ENCODE measurements at places on chromosomes 4 and X. TPM values are rescaled to one million over a fixed set of nuclear protein-coding genes. Genes with fewer than 3 reads are reported as not detected.

DNA sequence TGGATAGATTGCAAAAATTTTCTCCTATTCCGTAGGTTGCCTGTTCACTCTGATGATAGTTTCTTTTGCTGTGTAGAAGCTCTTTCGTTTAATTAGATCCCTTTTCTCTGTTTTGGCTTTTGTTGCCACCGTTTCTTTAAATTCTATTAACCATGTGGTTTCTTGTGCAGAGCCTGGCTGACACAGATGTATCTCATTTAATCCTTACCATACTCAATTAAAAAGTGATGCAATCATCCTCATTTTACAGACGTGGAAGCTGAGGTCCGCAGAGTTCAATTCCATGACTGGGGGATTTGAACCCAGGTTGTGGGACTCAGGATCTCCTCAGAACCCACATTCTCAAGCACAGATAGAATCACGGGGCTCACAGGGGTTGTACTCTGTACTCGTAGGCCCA lies 66.7 kb downstream of the SORCS2 start:
- no peak for DNase-seq

The CENPVL2 gene
- polyA plus RNA-seq = not detected

DNA sequence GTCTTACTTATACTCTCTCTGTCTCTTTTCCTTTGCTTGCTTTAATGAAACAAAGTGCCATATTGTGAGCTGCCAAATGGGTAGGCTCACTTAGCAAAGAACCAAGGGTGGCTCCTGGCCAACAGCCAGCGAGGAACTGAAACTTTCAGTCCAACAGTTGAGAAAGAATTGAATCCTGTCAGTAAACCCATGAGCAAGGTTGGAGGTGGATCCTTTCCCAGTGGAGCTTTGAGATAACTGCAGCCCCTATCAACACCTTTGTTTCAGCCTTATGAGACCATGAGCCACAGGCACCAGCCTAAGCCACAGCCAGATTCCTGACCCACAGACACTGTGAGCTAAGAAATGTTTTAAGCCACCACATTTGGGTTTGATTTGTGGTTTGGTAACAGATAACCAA lies 362.2 kb downstream of the PDGFC start:
- DNase-seq = no peak

The NWD2 gene
- polyA plus RNA-seq = 0.13 TPM

DNA sequence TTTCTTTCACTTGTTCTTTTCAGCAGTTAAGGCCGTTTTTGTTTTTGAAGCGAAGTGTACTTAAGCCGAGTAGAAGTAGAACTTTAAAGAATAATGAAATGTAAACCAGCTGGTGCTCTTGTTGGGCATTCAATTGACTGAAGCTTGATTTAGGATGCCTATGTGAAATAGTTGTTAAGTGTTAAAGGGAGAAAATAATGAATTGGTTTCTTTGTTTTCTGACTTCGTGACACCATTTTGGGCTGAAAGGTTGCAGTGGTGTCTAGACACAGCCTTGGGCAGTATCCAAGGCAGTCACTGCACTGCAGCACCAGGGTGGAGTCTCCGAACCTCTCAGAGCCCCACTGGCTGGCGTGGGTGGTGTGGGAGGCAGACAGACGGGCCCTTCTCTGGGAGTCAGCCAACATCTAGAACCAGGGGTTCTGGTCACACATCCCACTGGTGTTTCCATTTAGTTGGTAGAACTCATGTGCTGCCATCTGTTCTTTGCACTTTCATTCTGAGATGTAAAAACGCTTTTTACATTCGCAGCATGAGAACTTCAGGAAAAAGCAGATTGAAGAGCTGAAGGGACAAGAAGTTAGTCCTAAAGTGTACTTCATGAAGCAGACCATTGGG lies 3.5 kb downstream of the UCHL1 start:
- DNase-seq = no peak

All from aorta (tissue), 5 donors.